ENCODE measurements at places on chromosomes 7 and 10. TPM values are rescaled to one million over a fixed set of nuclear protein-coding genes. Genes with fewer than 3 reads are reported as not detected.

NKX6-2 gene
- not detected for total RNA-seq

APBB1IP gene
- 71.7 TPM for total RNA-seq

SEPTIN14 gene
- not detected for total RNA-seq

ANKRD26 gene
- total RNA-seq, result 13.8 TPM

- H3K36me3 ChIP-seq, result no peaks in the 10 kb centered on the region
- no peaks in the 10 kb centered on the region for H3K4me1 ChIP-seq
- H3K4me3 ChIP-seq, result no peak overlapping the region
- no peaks in the 10 kb centered on the region for H3K27me3 ChIP-seq
These were observed 5.7 kb downstream of the TNS3 start for GRCh38 chr7:47576031-47576865.

DNA sequence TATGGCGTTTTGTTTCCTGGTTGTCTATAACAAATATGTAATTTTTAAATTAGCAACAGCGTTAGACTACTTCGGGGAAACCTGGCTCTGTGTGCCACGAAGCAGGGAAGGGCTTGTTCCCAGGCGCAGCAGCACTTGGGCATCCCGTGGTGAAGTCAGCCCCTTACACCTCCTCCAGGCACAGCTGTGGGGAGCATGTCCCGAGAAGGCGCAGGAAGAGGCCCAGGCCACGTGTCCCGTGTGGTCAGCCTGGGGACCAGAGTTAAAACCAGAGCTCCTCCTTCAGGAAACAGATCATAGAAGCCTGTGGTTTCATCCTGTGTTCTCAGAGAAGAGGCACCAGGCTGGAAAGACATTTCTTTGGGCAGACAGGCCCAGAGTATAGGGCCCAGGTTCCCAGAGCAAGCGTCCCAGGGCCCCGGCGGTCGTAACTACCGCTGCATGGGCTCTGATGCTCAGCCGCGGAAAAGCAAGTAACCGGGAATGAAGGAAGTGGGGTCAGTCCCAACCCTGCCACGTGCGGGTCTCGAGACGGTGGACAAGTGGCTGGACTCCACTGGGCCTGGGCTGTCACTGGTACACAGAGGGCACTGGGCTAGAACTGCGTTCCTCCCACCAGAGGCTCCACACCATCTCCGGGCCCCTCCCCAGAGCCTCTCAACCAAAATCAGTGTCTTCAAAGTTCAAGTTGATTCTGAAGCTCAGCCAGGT, 7.1 kb downstream of the NUDT1 start:
- no peak overlapping the region for H3K27ac ChIP-seq
- H3K4me3 ChIP-seq, result no peak overlapping the region
- H3K27me3 ChIP-seq, result no peaks in the 10 kb centered on the region

GRCh38 chr10:23793577-23793976, 354.7 kb downstream of the OTUD1 start:
- H3K36me3 ChIP-seq, result no peaks in the 10 kb centered on the region
- no peak overlapping the region for H3K4me3 ChIP-seq
- H3K4me1 ChIP-seq, result no peaks in the 10 kb centered on the region
- H3K27ac ChIP-seq, result no peak overlapping the region
- DNase-seq, result no peak

GRCh38 chr10:1102416-1102815, 46.2 kb downstream of the WDR37 start:
- no peak overlapping the region for H3K4me3 ChIP-seq
- no peaks in the 10 kb centered on the region for H3K27me3 ChIP-seq
- no peak overlapping the region for H3K27ac ChIP-seq
- H3K4me1 ChIP-seq, result no peaks in the 10 kb centered on the region
- H3K36me3 ChIP-seq, result peaks cover 95% of the 10 kb centered on the region

DNA sequence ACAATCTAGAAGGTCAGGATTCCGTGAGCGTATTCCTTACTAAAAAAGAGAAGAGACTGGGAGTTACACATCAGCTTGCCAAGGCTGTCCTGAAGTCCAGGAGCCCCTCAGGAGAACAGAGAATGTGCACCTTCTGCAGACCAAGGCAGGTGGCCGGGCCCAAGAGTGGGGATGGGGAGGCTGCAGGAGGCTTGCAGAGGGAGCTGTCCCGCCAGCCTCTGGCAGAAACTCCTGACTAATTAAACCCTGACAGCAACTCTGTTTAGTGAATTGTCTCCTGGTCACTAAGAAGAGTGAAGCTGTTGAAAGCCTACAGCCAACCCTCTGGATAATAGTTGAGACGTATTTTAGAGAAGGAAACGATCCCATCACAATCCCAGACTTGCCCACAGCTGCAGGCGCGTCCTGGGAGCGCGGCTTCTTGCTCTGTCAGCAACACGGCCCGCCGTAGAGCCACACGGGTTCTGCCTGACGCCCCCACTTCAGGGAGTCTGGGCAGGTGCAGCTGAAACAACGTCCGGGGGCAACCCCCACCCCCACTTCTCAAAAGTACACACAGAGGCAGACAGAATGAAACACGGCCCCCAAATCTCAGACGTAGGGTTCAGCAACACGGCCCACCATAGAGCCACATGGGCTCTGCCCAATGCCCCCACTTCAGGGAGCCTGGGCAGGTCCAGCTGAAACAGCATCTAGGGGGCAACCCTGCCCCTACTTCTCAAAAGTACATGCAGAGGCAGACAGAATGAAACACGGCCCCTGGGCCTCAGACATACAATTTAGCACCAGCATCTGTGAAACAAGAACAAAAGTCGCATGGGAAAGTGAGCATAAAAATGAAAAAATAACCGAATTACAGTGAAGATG, 45.2 kb downstream of the DIP2C start:
- no peak for DNase-seq
- H3K4me1 ChIP-seq, result no peaks in the 10 kb centered on the region
- no peaks in the 10 kb centered on the region for H3K27me3 ChIP-seq
- no peak overlapping the region for H3K4me3 ChIP-seq
- H3K27ac ChIP-seq, result no peak overlapping the region

- no peaks in the 10 kb centered on the region for H3K4me1 ChIP-seq
- no peaks in the 10 kb centered on the region for H3K36me3 ChIP-seq
- no peak for DNase-seq
- H3K27me3 ChIP-seq, result no peaks in the 10 kb centered on the region
These were observed 194.0 kb downstream of the CFTR start for GRCh38 chr7:117673839-117674238.

- H3K27ac ChIP-seq, result no peak overlapping the region
- H3K36me3 ChIP-seq, result no peaks in the 10 kb centered on the region
- H3K4me1 ChIP-seq, result peaks cover 4% of the 10 kb centered on the region
- no peak for DNase-seq
- no peaks in the 10 kb centered on the region for H3K27me3 ChIP-seq
These were observed 161.3 kb downstream of the KLF6 start for GRCh38 chr10:3623746-3624145.

DNA sequence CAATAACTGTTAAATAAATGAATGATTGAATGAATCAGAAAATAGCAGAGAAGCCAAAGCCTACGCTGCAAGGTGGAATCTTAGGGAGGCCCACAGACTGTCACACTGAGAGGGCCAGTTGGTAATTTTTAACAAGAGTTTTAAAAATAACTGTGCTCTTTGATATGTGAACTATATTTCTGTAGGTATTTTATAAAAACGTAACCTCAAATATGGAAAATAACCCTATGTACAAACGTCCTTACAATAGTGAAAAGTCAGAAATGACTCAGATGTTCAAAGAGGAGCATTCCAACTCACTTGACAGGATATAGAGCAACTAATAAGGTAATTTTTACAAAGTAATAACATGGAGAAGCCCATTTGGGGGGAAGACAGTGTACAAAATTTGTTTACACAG, 18.9 kb upstream of the TMEM273 start:
- H3K27me3 ChIP-seq, result no peaks in the 10 kb centered on the region
- H3K27ac ChIP-seq, result no peak overlapping the region
- no peak for DNase-seq
- no peak overlapping the region for H3K4me3 ChIP-seq

Data from naive thymus-derived CD4-positive, alpha-beta T cell (primary cell).